ENCODE measurements at places on chromosomes 4 and X.

DNA sequence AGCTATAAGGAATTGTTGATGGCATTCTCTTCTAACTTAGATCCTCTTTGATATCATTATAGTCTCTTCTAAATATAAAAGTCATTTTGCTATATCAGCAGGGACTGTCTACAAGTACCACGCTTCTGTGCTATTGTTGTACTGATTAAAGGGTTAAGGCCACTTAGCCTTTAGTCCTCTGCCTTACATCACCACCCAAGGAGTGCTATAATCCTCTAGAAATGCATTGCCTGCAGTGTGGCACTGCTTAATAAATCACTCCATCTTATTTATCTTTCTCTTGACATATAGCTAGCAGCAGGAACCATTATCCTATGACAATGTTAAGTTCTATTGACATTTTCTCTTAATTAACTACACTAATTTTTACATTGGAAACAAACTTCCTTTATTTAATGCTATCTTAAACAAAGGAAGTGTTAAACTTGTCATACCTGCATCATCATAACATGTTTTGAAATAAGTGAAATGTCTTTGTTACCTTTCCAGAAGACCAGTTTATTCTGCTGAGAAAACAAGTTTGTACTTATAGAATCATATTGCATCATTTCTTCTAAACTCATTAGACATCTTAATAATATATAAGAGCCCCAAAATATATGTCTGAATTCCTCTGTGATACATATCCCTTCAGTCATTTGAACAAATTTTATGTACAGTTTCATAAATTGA lies 360.9 kb upstream of the ATOH1 start:
- no peak for DNase-seq

DNA sequence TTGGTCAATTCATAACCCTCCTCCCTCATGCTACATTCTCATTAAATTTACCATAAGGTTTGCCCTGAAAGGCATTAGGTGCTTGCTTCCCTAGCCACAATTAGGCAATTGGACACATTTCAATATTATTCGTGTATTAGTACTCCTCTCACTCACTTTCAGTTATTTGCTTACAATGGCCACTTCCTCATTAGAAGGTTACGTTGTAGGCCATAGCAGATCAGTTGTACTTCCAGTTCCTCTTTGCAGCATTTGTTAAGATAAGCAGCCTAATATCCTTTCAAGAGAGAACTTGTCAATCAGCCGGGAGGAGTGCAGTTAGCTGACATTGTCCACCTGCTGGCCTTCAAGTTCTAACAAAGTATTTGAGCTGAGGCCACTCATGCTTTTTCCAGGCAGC lies 1017.2 kb downstream of the PCDH7 start:
- no peak for DNase-seq

GRCh38 chr4:5973486-5974220 lies 44.6 kb downstream of the C4orf50 start:
- no peak for DNase-seq

DNA sequence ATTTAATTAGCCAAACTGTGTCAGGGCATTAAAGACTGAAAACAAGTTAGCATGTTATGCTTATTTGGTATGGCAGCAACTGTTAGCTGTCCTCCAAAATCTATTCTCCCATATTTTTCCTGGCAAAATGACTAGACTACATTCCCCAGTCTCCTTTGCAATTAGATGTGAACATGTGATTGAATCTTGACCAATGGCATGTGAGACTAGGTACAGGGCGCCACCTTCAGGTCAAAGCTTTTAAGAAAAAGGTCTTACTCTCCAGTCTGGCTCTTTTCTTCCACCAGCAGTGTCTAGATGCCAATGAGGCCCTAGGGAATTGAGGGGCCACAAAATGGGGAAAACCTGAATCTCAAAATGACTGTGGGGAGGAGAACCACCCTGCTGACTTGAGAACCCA lies 408.2 kb downstream of the SMARCA1 start:
- DNase-seq, result no peak

GRCh38 chr4:98055800-98056501 lies 87.3 kb downstream of the STPG2 start:
- no peak for DNase-seq

DNA sequence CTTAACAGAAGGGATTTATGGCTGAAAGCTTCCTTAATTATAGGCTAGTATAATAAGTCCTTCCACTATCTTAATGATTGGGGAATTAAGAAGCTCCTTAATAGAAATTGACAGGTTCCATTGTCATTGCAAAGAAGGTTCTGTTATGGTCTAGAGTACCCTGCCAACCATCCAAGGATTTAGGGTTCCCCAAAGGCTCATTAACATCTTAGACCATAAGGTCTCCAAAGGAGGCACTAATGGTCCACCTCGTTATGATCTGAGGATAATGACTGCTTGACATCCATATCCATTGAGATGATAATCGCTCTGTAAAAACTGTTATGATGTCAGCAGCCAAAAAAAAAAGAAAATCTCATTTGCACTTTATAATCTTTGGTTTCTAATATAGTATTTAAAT lies 441.6 kb downstream of the GBA3 start:
- DNase-seq, result no peak

DNA sequence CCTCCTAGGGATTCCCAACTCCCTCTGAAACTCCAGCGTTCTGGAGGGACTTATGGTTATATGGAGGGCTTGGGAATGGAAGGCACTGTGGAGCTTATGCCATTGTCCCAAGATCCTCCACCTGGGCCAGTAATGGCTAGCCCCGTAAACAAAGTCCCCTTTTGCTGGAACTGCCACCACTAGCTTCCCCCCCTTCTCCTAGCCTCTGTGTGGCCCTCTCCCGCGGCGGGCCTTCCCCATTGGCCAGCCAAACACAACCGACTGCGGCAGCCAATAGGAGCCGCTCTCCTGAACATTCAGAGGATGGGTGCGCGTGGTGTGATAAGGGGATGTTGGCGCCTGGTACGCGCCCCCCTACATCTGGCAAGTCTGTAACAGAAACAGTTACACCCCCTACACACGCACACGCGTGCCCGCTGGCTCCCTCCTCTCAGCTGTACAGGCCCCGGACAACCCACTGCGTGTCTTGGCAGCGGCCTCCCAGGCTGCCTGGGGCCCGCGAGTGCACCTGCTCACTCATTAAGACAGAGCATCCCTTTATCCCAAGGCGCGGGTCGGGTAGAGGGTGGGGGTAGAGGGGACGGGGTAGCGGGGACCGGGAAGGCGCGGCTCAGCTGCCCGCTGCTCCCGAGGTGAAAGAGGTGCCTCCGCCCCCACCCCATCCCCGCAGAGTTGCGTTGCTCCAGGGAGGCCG lies 863 bp upstream of the RAB33A start:
- DNase-seq, result peak; percentile 3

GRCh38 chr4:169167957-169168858 lies 102.5 kb downstream of the SH3RF1 start:
- DNase-seq, result no peak

DNA sequence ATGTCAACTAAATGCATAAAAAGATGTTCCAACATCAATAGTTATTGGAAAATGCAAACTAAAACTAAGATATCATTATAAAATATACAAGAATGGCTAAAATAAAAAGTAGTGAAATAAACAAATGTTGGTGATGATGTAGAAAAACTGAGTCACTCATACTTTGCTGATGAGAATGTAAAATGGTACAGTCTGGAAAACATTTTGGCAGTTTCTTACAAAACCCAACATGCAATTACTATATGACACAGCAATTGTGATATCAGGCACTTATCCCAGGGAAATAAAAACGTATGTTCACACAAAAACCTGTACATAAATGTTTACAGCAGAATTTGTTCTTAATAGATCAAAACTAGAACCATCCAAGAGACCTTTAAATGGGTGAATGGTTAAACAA lies 182.6 kb downstream of the RTL9 start:
- DNase-seq, result no peak

DNA sequence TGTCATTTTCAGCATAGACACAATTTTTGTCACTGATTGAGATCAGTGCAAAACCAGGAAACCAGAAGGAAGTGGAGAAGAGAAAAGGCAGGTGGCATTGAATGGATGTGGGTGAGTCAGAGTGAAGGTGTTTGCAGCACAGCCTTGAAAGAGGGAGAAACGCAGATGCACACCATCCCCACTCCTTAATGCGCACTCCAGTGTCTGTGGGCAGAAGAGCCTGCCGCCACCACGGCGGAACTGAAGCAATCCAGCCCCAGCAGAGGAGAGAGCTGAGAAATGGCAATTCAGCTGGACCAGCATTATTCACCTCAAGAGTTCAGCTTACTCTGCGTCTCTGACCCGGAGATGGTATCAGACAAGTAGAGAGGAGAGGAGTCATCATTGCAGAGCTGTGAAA lies 393.1 kb upstream of the FRG1 start:
- DNase-seq, result no peak

DNA sequence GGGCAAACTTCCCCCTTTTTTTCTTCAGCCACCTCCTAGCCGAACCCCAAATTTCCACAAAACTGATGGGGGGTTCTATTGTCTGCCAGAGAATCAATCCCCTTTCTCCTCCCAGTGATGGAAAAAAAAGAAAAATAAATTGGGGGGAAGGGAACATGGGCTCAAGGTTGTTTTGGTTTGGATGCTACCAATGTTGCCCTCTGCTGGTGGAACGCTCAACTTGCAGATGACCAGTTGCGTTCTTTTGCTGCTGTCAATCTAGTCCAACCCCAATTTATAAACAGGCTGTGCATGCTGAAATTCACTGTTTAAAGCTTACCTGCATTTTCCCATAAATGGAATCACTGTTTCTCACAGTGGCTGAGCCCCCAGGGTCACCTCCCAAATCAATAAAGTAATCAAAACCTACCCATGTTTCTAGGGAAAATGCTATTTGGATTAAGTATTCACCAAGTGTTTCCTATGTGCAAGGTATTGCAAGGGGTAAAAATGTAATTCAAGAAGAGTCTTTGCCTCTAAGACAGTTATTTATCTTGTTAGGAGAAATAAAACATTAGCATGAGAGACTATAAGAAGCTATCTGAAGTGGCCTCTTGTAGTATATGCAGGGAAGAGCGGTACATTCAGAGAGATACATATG lies 116.7 kb upstream of the TMEM164 start:
- DNase-seq, result no peak

DNA sequence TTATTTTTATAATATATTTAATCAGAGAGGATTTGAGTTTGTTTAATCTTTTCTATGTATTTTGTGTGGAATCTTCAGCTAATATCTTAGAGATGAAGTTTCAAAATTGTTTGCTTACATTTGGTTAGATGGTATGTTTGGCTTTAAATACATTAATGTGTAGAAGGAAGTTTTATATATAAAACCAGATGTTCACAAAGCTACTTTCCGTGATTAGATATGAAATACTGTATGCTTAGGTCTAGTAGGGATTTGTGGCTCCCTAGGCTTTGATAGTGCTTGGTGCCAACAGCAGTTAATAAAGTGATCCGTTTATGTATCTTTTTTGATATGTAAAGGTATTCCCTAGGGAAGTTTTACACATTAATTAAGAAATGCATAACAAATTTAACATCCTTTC lies 223.0 kb downstream of the ARHGAP10 start:
- no peak for DNase-seq

DNA sequence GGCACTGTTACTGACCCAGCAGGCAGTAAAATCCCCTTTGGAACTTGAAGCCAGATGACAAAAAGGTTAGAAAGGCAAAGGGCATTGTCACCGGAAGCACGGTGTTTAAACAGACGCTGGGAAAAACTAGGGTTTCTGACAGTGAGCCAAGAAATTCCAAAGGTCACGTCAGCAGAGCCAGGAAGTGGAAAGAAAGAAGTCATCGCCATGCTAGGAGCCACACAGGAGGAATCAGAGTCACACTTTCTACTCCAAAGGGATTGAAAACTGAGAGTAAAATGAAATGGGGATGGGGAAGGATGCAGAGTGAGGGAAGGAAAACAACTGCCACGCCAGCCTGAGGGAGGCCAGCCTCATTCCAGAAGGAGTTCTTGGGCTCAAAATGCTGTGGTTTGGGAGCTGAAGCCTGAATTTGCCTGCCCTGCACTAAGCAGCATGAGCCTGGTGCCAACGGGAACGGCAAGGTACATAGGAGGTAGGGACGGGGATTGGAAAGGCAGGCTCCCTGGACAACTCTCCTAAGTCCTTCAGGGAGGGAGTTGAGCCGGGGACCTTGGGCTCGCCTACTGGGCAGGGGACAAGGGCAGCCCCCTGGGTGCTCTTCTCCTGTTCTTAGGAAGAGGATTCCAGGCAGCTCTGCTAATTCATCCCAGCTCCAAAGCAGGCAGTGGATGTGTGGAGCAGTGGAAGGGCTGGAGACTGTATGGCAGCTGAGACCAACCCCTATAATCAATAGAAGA lies 66.8 kb downstream of the SOWAHB start:
- no peak for DNase-seq

DNA sequence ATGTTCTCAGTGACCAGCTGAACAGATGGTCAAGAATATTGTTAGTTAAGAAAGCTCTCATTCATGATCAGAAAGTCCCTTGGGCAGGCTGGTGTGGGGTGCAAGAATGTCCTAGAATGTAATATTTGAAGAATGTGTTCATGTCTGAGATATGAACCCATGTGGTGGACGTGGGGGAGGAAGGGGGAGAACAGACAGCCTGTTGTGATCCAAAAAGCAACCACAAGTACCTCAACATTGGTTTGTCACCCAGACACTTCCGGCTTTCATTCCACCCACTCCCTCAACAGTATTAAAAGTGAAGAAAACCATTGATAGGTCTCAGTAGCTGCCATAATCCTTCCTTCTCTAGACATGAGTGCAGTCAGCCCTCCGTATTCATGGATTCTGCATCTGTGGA lies 82.2 kb downstream of the MAML3 start:
- DNase-seq, result no peak

GRCh38 chrX:110992611-110993010 lies 103.4 kb upstream of the PAK3 start:
- DNase-seq, result no peak

DNA sequence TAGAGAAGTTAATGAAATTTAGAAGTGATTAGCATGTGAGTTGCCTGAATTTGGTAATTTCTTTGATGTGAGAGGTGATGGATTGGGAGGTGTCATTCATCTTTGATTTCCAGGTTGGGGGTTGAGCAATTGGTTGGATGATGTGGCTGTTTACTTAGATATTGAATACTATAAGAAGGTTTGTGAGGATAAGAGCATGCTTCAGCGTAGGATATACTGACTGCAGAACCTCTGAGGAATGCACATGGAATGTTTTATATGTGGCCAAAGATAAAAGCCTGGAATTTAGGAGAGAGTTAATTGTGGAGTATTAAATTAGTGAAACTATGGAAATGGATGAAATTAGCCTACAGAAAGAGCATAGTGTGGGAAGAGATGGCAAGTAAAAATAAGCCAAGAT lies 165.4 kb upstream of the MAD2L1 start:
- DNase-seq, result no peak

DNA sequence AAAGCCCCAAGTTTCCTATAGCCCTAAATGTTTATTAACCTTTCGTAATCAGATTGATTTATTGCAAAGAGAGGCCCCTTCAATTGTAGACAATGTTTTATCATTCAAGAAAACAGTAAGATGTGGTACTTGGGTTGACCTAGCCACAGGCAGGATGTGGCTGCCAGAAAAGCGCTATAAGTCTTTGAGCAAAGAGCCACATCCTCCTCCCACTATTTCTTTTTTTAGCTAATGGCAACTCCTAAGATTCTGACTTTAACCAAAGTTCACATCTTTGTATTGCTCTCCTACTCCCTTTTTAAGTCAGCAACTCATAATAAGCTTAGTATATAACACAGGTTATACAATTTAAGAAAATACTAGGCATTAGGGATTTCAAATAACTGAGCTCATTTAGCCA lies 70.7 kb upstream of the PPP3CA start:
- no peak for DNase-seq

- DNase-seq, result no peak
Measured at GRCh38 chr4:74293558-74293957, 14.7 kb upstream of the EPGN start.
